ENCODE measurements at places on chromosomes 5 and 9.

- DNase-seq: no peak
These were observed 883 bp upstream of the RNF145 start for GRCh38 chr5:159210210-159210661.

DNA sequence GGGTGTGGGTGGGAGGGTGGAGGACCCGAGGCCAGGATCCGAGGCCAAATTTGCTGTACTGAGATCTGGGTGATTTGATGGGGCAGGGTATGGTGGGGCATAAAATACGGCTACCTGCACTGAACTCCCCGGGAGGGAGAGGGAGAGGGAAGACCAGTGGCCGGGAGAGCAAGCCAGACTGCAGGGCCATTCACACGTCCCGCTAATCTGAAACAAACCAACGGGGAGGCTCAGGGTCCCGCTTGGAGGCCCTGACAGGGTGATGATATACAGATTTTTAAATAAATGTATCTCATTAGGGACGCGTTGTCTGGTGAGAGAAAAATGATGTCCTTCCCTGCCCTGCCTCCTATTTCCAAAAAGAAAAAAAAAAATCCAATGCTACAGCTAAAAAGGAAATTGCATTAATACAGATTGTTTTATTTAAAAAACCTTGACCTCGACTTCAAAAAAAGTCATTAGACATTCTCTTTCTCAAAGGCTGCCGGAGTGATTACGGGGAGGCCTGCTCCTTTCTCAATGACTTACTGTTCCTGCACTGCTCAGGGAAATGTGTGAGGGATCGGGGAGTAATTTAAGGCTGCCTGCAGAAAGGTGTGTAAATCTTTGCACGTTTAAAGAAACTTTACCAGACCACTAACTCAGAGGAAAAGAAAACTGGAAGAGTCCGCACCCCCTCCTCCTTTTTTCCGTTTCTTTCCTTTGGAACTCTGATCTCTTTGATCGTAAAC is 11.5 kb upstream of the PRRX2 start:
- no peak for DNase-seq

DNA sequence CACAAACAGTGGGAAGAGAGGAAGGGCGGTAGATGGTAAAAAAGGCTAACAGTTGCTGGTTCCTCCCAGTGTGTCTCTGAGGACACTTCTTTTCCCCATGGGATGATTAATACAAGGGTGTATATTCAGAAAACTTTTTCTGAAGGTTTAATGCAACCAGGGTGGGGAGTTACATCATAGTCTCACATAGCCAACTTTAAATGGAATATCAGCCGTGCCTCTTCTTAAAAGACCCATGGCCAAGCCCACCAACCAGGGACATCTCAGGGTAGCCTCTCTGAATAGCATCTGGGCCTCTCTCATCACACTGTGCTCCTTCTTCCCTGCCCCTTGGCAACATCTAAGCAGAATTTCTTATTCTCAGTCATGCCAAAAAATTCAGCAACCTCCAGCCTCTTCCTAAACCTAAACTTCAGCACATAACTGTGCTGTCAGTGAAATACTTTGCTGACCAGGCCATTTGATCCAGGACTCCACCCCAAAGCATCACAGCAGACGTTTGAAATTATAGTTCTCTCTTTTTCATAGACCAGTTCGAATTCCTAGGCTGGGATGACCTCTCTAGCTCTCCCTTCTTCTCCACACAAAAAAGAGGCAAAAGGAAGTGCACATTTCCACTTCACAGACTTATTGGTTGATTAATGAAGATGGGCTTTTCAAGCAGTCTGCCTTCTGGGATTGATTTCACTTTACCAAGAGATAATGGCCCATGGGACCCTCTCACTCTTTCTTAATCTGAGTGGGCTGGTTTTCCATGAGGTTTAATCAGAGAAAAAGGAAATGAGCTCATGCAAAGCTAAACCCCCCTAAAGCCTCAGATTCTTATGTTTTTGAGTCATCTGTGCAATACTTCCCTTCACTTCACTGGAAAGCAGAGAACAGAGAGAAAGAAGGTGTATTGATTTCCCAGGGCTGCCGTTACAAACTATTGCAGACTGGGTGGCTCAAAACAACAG is 85.1 kb upstream of the RAI14 start:
- DNase-seq: peak; percentile 92

DNA sequence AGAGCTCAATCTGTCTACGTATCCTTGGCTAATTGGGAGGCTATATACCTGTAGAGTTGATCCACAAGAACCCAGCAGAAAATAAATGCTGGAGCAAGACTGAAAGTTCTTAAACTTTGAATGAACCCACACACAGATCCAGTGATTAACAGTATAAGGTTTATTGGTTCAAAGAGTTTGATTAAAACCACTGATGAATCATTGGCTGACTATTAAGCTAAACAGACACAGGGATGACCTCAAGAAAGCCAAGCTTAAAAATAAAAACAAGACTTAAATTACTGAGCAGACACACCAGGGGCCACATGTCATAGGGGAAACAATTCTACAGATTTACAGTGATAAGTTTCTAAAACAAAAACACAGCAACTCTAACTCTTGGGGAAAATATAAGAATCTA is 163.6 kb downstream of the SPATA31D1 start:
- DNase-seq: no peak

GRCh38 chr5:30928956-30929355 is 264.5 kb upstream of the CDH6 start:
- peak; percentile 23 for DNase-seq

- DNase-seq: no peak
These were observed 45.4 kb downstream of the MFAP3 start for GRCh38 chr5:154084062-154084639.

Data from fibroblast of skin of scalp (primary cell).